H9 (cell line): ENCODE measurements at places on chromosomes 3 and 15. TPM values are rescaled to one million over a fixed set of nuclear protein-coding genes. Genes with fewer than 3 reads are reported as not detected.

GRCh38 chr15:27564656-27565055, 534.5 kb downstream of the OCA2 start:
- no peak overlapping the region for H3K4me3 ChIP-seq
- no peak for DNase-seq
- no peaks in the 10 kb centered on the region for H3K4me1 ChIP-seq
- H3K27ac ChIP-seq: no peak overlapping the region

- no peaks in the 10 kb centered on the region for H3K4me1 ChIP-seq
- no peak overlapping the region for H3K27ac ChIP-seq
- DNase-seq: no peak
- H3K36me3 ChIP-seq: peaks cover 57% of the 10 kb centered on the region
- no peaks in the 10 kb centered on the region for H3K27me3 ChIP-seq
- H3K4me3 ChIP-seq: no peak overlapping the region
Measured at GRCh38 chr3:38121832-38122461, 15.0 kb downstream of the ACAA1 start.

DNA sequence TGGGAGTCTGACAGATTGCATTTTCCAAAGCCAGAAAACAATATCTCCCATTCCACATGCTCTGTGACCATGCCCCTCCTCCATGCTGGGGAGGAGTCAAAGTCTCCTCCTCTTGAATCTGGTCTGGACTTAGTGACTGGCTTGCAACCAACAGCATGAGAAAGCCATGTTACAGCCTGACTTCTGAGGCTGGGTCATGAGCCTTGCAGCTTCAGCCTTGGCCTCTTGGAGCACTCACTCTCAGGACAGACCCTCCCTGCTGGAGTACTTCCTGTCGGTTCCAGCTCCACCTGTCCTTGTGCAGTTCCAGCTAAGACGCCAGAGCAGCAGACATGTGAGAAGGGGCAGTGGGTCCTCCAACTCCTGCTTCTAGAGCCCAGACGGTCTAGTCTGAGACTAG, 49.7 kb upstream of the RBSN start:
- H3K27me3 ChIP-seq: no peaks in the 10 kb centered on the region
- no peaks in the 10 kb centered on the region for H3K36me3 ChIP-seq
- no peak overlapping the region for H3K4me3 ChIP-seq
- H3K27ac ChIP-seq: no peak overlapping the region
- H3K4me1 ChIP-seq: peaks cover 2% of the 10 kb centered on the region; the same call in 1 of the 2 replicates

DNA sequence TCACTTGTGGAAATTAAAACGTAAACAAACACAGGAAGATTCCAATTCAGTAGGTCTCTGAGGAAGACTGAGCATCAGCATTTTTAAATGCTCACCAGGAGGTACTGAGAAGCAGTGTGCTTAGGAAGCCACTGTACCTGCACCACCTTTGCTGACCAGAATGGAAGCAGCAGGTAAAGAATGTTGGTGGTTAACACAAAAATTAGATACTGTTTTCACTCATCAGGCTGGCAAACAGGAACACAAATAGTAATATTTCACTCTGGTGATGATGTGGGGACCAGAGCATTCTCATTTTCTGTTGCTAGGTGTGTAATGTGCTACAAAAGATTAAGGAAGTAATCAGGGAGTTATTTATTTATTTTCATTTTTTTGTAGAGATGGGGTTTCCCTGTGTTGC, 29.9 kb upstream of the GHSR start:
- no peak for DNase-seq
- no peaks in the 10 kb centered on the region for H3K27me3 ChIP-seq
- no peaks in the 10 kb centered on the region for H3K4me1 ChIP-seq
- no peaks in the 10 kb centered on the region for H3K36me3 ChIP-seq
- no peak overlapping the region for H3K4me3 ChIP-seq

- H3K27me3 ChIP-seq: no peaks in the 10 kb centered on the region
- no peaks in the 10 kb centered on the region for H3K36me3 ChIP-seq
- H3K4me3 ChIP-seq: no peak overlapping the region
- DNase-seq: no peak
Measured at GRCh38 chr3:56055951-56056350, 412.3 kb downstream of the ERC2 start.

GRCh38 chr3:172249039-172249438, 199.2 kb downstream of the GHSR start:
- DNase-seq: no peak
- H3K4me1 ChIP-seq: peaks cover 4% of the 10 kb centered on the region
- no peaks in the 10 kb centered on the region; the same call in 2 of the 3 replicates for H3K36me3 ChIP-seq
- H3K27ac ChIP-seq: no peak overlapping the region

DNA sequence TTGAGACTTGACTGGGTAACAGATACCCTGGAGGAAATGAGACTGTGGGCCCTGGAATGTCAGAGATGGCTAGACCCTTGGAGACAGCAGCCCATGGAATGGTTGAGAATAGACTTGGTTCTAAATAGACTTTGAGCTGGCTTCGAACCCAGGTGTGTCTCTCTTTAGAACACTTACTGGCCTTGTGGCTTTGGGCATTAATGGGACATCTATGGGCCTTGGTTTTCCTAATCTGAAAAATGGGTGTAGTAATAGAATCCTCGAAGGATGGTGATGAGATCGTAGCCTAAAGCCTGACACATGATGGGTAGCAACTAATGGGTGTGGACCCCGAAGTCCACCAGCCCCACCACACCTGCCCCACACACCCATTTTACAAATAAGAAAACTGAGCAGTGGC, 119.2 kb downstream of the TMEM266 start:
- no peak overlapping the region for H3K27ac ChIP-seq
- no peak for DNase-seq
- H3K27me3 ChIP-seq: no peaks in the 10 kb centered on the region
- no peaks in the 10 kb centered on the region for H3K36me3 ChIP-seq
- no peak overlapping the region for H3K4me3 ChIP-seq

DNA sequence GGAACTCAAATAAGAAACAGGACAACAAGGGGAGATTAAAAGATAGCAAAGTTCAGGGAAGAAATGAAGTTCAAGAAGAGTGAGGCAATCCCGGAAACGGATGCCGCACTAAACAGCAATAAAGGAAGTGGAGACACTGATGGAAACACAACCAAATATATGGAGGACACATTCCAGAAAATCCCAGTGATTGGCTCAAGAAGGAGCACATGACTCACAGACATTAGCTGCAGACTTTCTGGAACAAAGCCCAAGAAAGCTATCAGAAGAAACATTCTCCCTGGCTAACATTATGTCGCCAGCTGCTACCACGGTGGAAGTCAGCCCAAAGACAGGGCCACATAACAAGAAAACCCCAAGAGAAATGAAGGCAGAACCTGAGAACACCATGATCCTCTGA, 18.1 kb upstream of the VGLL4 start:
- DNase-seq: no peak
- peaks cover 2% of the 10 kb centered on the region; the same call in 1 of the 2 replicates for H3K4me1 ChIP-seq

Gene CACNA2D3
- total RNA-seq: 3.0 and 3.2 TPM in 2 replicates

Gene CFAP20DC
- 4.5 and 5.2 TPM in 2 replicates for total RNA-seq

GRCh38 chr3:100730524-100730923, 21.2 kb downstream of the TFG start:
- no peak for DNase-seq
- H3K4me3 ChIP-seq: no peak overlapping the region
- peaks cover 16% of the 10 kb centered on the region; the same call in 2 of the 3 replicates for H3K36me3 ChIP-seq
- no peaks in the 10 kb centered on the region for H3K4me1 ChIP-seq

Gene TASOR
- 37.2 and 37.6 TPM in 2 replicates for total RNA-seq

Gene OR5K4
- not detected in 2 replicates for total RNA-seq

DNA sequence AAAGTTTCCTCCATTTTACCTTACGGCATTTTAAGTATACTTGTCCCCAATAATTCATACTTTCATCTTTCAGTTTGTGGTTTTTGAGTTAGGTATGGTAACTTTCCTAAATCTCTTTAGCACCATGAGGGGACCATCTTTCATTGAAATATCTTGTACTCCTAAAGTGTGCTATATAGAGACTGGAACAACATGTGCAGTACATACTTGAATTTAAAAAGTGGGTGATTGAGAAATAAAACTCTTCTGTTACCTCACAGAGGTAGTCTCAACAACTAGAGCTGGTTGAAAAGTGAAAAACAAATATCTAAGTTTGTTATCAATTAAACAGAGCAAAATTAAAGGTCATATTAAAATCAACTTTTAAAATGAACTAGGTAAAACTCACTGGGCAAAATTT, 423.1 kb downstream of the ROBO2 start:
- no peaks in the 10 kb centered on the region for H3K27me3 ChIP-seq
- H3K4me3 ChIP-seq: no peak overlapping the region
- DNase-seq: no peak
- no peaks in the 10 kb centered on the region for H3K36me3 ChIP-seq

Gene PCOLCE2
- 6.8 and 9.2 TPM in 2 replicates for total RNA-seq

Gene CHRNA7
- 4.4 and 4.8 TPM in 2 replicates for total RNA-seq

DNA sequence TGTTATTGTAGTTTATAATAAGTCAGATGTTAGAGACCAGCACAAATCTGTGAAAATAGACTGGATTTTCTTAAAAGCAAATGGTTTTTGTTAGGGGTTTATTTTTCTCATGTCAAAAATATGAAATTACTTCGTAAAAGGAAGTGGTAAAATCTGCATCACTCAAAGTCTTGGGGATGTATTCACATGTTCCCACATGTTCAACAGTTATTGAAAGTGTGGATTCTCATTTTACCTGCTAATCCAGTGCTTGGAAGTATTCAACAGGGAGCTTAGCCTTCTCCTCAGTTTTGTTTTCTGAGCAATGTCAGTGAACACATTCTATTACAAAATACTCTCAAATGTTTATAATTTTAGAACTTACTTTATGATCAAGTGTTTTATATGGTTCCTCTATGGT, 352.0 kb downstream of the SOX2 start:
- no peaks in the 10 kb centered on the region for H3K27me3 ChIP-seq
- no peak overlapping the region for H3K4me3 ChIP-seq
- H3K27ac ChIP-seq: no peak overlapping the region
- H3K36me3 ChIP-seq: no peaks in the 10 kb centered on the region

Gene GOLGA8S
- 0.07 TPM in 2 replicates for total RNA-seq

Gene SLC6A6
- total RNA-seq: 70.8 and 72.6 TPM in 2 replicates

DNA sequence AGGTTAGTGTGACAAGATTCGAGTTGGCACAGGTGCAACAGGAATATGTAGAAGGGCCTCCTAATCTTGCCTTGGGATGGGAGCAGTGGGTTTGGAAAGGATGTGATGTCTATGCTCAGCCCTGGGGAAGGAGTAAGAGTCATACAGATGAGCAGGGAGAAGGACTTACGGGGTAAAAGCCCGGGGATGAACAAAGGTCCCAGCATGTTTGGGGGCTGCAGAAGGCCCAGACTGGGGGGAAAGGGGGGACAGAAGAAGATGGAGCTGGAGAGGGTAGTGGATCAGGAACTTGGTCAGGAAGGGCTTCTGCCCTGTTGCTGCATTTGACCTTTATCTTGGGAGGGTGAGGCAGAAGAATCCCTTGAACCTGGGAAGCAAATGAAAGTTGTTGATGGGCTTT, 240.1 kb upstream of the ST8SIA2 start:
- peaks cover 7% of the 10 kb centered on the region for H3K4me1 ChIP-seq
- H3K36me3 ChIP-seq: no peaks in the 10 kb centered on the region
- no peak overlapping the region for H3K27ac ChIP-seq
- DNase-seq: no peak

DNA sequence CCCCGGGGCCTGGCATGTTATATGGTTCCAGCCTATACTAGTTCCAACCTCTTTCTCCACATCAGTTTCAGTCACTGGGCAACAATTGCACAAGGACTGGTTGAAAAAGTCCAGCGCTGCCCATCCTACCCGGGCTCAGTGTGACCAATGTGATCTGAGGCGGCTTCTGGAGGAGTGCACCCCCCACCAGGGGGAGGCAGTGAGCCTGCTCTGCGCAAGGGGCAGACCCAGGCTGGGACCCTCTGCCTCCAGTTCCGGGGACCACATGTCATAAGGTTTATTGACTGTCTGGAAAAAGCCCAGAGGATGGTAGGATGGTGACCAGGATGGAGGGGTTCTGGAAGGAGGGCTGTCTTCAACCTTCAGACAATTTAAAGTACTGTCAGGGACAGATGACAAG, 25.6 kb upstream of the NR2E3 start:
- no peaks in the 10 kb centered on the region for H3K36me3 ChIP-seq
- H3K4me3 ChIP-seq: no peak overlapping the region
- no peak for DNase-seq
- H3K4me1 ChIP-seq: no peaks in the 10 kb centered on the region; the same call in 1 of the 2 replicates

DNA sequence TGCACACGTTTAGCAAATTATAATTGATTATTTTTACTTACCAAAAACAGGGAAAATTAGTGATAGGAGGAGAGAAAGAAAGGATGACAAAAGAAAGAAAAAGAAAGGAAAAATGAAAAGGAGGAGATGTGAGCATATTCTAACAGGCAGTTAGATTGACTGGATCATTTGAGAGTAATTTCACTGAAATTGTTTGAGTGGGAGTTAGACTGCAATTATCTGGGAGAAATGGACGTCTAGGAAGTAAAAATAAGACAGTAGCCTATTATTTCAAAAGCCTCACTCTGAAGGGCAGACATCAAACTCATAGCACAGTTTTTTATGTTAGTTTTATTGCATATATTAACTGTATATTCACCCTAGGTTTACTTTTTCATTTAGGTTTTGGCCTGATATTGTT, 272.8 kb upstream of the POU1F1 start:
- no peak for DNase-seq
- no peaks in the 10 kb centered on the region for H3K4me1 ChIP-seq
- H3K27ac ChIP-seq: no peak overlapping the region
- peaks cover 2% of the 10 kb centered on the region; the same call in 1 of the 2 replicates for H3K36me3 ChIP-seq

DNA sequence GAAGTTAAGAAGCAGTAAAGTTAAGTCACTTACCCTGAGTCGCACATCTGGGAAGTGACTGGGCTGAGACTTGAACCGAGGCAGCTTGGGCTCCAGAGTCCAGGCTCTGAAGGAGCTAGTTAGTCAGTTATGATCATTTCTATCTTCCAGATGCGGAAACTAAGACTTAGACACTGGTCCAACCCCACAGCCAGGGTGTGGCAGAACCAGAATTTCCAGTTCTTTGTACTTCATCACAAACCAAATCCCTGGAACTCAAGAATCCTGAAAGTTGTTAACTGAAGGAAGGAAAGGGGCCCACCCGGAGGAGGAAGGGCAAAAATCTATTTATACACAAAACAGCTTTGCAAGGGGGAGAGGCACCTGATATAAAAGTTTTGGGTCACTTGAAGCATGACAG, 389.9 kb downstream of the SHQ1 start:
- H3K27ac ChIP-seq: no peak overlapping the region
- 0 out of 2 replicates have a peak, but pooled peaks cover 2% of the 10 kb centered on the region for H3K4me1 ChIP-seq
- no peak overlapping the region for H3K4me3 ChIP-seq
- no peak for DNase-seq
- no peaks in the 10 kb centered on the region; the same call in 1 of the 2 replicates for H3K27me3 ChIP-seq

DNA sequence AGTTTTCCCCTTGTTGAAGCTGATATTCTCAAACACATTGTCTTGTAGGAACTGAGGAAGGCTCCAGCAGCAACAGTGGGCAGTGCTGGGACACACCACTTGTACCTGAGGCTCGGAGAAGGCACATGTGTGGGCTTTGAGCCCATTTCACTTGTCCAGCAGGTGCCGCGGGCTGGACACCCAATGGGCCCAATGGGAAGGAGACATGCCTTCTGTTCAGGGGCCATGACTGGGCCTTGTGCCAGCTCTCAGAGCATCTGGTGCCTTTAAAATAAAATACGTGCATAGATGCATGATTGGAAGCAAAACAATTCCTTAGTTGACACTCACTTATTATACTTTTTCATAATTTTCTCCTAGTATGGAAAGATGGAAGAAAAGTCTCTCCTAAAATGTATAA, 334.2 kb downstream of the KLF13 start:
- no peak for DNase-seq
- H3K4me3 ChIP-seq: no peak overlapping the region
- no peak overlapping the region for H3K27ac ChIP-seq
- no peaks in the 10 kb centered on the region for H3K27me3 ChIP-seq
